ENCODE measurements at places on chromosomes 4 and X.
A peak's percentile ranks its signal among the peaks of the same experiment; 100 is the strongest.

DNA sequence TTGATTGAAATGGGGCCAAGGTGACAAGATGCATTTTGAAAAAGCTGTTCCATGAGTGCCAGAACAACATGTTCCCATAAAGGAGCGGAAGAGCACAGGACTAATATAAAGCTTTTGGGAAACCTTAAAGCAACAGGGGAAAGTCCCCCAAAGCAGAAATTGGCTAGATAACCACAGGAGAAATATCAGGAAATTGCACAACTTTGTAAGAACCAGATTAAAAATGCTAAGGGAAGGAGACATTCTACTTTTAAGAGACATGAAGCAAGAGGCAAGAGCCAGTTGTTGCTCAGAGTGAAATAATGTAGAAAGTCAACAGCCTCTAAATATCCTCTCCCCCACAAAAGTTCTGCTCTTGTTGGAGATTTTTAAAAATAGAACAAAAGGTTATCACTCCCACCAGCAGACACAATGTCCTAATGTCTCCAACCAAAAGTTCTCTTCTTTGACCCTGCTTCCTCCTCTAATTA is 85.2 kb upstream of the LNX1 start:
- no peak for DNase-seq

DNA sequence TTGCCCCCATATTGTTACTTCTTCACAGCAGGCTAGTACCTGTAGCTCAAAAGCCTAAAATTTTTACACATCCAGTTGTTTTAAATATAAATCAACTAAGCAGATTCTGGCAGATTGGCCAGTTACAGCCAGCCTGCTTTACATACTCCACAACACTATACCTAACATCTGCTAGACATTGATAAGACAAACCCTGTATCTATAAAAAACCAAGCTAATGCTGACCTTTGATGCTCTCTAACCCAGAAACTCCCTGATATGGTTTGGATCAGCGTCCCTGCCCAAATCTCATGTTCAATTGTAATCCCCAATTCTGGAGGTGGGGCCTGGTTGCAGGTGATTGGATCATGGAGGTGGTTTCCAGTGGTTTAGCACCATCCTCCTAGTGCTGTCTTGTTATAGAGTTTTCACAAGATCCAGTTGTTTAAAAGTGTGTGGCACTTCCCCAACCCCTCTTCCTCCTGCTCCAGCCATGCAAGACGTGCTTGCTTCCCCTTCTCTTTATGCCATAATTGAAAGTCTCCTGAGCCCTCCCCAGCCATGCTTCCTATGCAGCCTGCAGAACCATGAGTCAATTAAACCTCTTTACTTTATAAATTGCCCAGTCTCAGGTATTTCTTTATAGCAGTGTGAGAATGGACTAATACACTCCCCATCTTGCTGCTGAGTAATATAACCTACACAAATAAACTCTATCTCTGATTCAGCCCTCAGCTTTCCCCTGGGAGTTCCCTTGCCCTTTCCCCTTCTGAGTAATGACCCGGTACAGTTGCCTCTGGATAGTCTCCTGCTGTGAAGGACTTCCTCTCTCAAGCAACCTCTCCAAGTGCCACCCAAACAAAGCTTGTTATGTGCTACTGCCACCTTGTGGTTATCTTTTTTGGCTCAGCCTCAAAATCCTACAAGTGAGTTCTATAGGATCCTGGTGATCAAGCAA is 39.6 kb downstream of the ZCCHC13 start:
- no peak for DNase-seq

GRCh38 chr4:165737309-165737972 is 135.6 kb upstream of the TLL1 start:
- DNase-seq = no peak

GRCh38 chr4:56640621-56641493 is 40.2 kb downstream of the HOPX start:
- no peak for DNase-seq

DNA sequence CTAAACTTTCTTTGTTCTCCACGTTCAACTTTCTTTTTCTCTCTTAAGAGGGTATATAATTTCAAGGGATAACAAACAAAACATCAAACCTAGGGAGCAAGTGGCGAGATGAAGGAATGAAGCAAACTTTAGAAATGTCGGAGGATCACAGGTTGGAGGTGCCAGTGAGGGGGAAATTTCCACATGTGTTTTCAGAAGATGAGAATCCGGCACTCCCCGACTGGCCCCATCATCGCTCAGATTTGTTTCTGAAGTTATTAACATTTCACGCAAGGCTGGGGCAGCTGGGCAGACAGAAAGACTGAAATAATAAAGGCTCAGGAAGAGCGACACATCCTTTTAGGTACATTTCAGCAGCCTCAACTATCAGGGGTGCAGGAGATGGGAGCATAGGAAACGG is 134.9 kb downstream of the SMIM20 start:
- no peak for DNase-seq

DNA sequence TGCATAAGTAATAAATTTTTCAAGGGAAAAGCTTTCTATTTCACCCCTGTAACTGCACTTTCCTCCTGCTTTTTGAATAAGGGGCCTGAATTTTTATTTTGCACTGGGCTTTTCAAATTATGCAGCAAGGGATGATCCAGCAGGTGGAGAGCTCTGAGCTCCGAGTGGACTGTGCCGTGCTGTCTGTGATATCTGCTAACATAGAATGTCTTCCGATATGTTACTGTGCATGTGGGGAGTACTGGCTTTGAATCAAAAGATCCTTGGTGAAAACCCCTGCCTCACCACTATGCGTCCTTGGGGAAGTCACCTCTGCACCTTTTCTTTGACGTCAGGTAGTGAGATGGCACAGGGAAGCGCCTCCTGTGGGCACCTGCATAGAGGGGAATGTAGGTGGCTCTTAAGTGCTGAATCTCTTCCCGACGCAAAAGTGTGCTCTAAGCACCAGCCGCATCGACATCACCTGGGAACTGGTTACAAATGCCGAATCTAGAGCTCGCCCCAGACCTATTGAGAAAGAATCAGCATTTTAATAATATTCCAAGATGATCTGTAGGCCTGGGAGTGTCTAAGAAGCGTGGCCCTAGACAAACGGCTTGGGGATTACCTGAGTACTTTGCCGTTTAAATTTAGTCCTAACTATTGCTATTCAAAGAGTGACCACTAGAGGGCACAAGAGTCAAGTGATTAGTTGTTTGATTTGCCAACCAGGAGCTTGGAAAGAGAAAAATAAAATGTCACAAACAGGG is 19.2 kb upstream of the WFS1 start:
- DNase-seq = no peak

GRCh38 chr4:6916587-6917460 is 7.2 kb downstream of the TBC1D14 start:
- no peak for DNase-seq

- DNase-seq = no peak
Measured at GRCh38 chr4:115219315-115219860, 106.0 kb upstream of the NDST4 start.

DNA sequence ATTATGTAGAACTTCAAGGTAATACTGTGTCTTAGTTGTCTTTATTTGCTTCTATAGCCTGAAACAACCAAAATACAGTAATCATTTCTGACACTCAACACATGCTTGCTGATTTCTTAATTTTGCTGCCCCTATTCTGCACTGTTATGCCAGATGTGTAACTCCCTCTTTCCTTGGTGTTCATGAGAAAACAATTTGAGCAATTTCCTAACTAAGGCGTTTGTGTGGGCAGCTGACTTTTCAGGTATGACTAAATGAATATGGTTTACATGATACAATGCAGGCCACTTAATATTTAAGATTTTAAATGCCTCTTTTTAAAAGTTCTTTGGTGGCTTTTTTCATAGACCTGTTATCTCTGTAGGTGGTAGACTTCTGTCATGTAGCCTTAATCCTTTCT is 46.1 kb upstream of the CENPE start:
- DNase-seq = no peak

DNA sequence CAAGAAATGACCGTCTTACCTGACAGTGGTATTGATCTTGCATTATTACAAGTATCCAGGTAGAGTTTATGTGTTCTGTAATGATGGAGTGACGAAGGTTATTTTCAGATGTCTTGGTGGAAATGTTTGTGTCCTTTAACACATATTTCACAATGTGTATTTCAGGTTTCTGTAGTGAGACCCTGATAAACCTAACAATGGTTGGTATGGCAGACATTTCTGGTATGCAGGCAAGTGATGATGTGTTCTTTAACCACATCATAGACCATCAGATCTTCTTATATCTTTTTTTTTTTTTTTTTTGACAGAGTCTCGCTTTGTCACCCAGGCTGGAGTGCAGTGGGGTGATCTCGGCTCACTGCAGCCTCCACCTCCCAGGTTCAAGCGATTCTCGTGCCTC is 14.6 kb upstream of the ATXN3L start:
- no peak for DNase-seq

- no peak for DNase-seq
Measured at GRCh38 chr4:119745351-119745750, 116.7 kb upstream of the PDE5A start.

DNA sequence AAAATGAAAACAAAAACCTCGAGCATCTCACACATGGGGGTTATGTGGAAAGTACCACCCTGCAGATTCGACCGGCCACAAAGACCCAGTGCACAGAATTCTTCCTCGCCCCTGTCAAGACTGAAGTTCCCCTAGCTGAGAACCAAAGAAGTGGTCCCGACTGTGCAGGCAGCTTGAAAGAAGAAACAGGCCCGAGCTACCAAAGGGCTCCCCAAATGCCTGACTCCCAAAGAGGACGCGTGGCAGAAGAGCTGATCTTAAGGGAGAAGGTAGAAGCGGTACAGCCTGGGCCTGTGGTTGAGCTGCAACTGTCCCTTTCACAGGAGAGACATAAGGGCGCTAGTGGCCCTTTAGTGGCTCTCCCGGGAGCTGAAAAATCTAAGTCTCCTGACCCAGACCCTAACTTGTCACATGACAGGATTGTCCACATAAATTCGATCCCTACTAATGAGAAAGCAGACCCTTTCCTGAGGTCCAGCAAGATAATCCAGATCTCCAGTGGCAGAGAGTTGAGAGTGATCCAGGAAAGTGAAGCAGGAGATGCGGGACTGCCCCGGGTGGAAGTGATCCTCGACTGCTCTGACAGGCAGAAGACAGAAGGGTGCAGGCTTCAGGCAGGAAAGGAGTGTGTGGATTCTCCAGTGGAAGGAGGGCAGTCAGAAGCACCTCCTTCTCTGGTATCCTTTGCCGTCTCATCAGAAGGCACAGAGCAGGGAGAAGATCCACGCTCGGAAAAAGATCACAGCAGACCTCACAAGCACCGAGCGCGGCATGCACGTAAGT is 108.8 kb upstream of the MYOZ2 start:
- DNase-seq = no peak

- DNase-seq = no peak
Measured at GRCh38 chr4:8910822-8911315, 39.2 kb upstream of the HMX1 start.

DNA sequence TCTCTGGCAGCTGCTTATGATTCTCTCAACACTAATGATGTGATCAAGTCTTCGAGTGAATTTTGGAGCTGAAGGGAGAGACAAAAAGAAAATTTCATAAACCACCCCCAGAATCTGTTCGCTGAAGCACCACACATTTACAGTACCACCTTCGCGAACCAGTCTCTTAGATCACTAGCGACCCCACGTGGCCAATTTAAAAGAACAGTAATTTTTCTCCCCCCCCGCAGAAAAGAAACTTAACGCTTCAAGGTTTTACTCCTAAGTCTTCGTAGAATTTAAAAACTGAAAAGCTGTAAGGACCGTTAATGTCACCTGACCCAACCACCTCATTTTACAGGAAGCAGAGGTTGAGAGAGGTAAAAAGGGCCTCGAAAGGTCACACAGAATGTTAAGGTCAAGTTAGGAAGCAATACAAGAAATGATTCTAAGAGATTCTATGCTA is 187.5 kb downstream of the QDPR start:
- no peak for DNase-seq

DNA sequence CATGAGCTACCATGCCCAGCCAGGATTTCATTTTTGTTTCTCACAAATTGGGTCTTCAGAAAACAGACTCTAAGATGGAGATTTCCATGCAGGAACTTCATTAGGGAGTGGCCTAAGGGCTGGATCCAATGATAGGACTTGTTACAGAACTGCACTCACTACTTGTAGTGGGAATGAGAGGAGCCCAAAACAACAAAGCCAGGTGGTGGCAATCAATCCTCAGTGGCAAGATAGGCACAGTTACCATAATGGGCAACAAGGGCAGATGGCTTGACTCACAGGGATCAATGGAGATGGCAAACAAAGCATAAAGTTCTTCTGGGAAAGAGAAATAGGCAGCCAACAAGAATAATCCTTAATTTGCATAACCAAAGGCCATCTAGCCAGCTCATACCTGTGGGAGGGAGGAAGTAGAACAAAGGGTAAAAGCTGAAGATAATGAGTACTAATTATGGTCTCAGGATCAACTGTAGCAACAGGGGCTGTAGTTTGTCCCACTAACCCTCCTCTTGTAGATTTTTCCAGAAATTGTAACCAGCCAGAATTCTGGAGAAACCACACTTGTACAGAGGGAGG is 72.8 kb upstream of the MAPK10 start:
- DNase-seq = no peak

DNA sequence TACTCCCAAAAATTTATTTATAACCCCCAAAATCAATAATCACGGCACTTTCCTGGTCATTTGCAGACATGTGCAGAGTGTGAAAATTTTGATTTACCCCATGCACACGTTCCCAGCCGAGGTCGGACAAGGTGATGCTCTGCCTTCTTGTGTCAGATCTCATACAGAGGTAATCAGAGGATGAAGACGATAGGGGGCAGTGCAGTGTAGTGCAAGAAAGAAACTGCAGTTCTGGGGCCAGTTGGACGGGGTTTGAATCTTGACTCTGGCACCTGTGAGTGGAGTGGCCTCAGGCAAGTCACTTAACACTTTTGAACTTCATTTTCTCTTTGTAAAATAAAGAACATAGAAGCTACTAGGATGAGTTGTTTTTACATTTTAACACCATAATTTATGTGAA is 88.4 kb downstream of the FRMPD3 start:
- peak; percentile 1 for DNase-seq

DNA sequence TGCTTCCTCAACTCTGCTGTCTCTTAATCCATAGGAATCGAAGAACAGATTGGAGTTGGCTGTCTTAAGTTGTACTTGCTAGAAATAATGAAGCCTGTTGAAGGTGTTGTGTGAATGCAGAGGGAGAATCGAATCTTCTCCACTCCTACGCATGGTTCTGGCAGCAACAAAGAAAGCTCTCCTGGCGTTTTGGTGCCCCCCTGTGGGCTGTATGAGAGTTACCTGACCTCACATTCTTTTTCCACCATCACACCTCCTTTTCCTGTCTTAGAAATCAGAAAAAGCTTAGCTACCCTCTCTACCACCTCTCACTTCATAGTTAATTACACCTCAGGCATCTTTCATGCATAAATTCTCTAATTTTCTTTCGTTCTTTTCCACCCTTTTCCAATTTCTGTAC is 16.3 kb downstream of the KLF8 start:
- peak; percentile 21 for DNase-seq

DNA sequence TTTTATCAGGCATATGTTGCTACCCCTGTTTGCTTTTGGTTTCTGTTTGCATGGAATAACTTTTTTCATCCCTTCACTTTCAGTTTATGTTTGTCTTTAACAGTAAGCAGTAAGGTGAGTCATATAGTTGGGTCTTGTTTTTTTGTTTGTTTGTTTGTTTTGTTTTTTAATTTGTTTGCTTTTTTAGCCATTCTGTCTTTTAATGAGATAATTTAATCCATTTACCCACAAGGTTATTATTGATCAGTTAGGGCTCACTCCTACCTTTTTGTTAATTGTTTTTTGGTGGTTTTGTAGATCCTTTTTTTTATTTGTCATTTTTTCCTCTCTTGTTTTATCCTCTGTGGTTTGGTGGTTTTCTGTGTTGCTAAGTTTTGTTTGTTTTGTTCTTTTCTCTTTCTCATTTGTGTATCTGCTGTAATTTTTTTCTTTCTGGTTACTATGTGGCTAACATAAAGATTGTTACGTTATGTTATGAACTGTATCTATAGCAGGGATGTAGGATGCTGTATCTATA is 379.5 kb upstream of the MAD2L1 start:
- DNase-seq = no peak

- DNase-seq = no peak
Measured at GRCh38 chr4:54066088-54066415, 1.6 kb upstream of the CHIC2 start.

Data from stimulated activated CD8-positive, alpha-beta memory T cell treated with anti-CD3 and anti-CD28 coated beads, Interleukin-7, amount 100 ng/mL, for 24 hours (primary cell).